ENCODE measurements at places on chromosomes 11 and 22.

- DNase-seq = no peak
Measured at GRCh38 chr22:41405588-41405987, 23.8 kb downstream of the TEF start.

- no peak for DNase-seq
Measured at GRCh38 chr22:43566561-43567332, 154.9 kb downstream of the MPPED1 start.

- DNase-seq = no peak
Measured at GRCh38 chr11:132780046-132780445, 752.3 kb downstream of the OPCML start.

GRCh38 chr11:11324090-11324489, 29.0 kb downstream of the CSNK2A3 start:
- DNase-seq = no peak

- no peak for DNase-seq
Measured at GRCh38 chr22:18114495-18114894, 3.9 kb downstream of the TUBA8 start.

- no peak for DNase-seq
Measured at GRCh38 chr11:75229466-75229865, 11.1 kb upstream of the TPBGL start.

DNA sequence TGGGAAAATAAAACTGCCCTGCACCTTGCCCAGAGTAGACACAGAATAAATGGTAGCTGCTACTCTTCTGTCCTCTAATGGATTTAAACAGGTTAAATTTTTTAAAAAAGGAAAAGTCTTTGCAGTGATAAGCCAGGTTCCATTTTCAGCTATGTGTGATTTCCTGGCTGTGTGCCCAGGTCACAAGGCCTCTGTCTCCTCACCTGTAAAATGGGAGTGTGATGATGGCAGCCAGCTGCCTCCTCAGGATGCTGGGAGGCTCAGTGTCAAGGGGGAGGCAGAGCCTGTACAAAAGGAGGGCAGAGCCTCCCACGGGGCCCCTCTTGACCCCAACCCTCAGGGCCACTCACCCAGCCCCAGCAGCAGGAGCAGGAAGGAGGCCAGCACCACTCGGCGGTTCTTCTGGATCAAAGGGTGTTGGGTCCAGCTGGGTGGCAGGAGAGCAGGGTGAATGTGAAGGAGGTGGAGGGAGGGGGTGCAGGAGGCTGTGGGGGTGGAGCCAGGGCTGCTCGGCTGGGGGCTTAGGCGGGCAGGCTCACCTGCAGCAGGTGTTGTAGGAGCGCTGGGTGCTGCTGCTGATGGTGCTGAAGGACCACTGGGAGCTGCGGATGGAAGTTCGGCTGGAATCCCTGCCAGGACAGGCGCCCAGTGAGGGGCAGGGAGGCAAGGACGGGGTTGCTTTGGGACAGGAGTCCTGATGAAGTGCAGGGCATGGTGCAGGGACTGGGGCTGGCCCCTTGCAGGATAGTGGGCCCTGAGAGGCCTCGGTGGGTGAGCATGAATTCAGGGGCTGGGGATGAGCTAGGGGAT, 1.9 kb downstream of the TMEM134 start:
- DNase-seq = no peak

GRCh38 chr11:97254790-97255189, 865.0 kb downstream of the JRKL start:
- DNase-seq = no peak

- DNase-seq = no peak
Measured at GRCh38 chr11:105177658-105178057, 38.1 kb upstream of the CARD18 start.

GRCh38 chr11:33835143-33835878, 56.6 kb downstream of the LMO2 start:
- no peak for DNase-seq

- DNase-seq = no peak
Measured at GRCh38 chr11:9089636-9090035, 1.8 kb downstream of the SCUBE2 start.

- no peak for DNase-seq
Measured at GRCh38 chr22:48088926-48089536, 1326.6 kb downstream of the TBC1D22A start.

DNA sequence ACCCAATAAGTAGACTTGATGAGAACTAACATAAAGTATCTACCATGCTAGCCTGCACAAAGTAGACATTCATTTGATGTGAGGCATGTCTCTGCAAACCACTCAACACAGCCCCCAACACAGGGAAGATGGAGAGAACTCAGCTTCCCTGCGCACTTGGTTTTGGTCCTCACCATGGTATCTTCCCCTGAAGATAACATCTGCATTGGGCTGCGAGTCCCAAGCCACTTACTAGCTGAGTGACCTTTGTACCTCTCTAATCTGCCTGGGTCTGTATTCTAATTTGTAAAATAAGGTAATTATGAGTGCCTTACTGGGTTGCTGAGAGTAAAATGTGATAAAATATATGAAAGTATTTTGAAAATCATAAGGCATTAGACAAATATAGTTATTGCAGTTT, 30.7 kb downstream of the PPFIA1 start:
- DNase-seq = no peak

- DNase-seq = no peak
Measured at GRCh38 chr11:76797341-76798201, 14.4 kb downstream of the TSKU start.

DNA sequence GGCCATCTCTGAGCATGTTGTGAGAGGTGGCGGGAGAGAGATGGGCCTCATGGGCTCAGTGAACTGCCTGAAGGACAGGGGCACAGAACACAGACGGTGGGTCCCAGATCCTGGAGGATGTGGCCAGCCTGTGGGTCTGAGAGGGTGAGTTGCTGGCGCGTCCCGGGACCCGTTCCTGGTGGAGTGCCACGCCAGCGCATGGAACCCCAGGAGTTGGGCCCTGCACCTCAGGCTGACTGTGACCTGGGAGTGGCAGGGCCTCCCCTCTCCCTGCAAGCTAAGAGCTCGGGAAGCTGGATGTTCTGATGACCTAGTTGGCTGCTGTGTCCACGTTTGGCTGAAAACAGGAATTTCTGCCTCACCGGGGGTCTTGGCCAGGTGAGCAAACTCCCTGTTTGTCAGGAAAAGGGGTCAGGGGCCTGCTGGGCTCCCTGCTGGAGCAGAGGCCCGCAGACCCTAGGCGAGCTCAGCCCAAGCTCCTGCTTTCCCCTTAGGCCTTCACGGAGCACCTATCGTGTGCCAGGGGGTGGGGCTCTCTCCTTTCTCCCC, 15.0 kb downstream of the LRRC32 start:
- no peak for DNase-seq

DNA sequence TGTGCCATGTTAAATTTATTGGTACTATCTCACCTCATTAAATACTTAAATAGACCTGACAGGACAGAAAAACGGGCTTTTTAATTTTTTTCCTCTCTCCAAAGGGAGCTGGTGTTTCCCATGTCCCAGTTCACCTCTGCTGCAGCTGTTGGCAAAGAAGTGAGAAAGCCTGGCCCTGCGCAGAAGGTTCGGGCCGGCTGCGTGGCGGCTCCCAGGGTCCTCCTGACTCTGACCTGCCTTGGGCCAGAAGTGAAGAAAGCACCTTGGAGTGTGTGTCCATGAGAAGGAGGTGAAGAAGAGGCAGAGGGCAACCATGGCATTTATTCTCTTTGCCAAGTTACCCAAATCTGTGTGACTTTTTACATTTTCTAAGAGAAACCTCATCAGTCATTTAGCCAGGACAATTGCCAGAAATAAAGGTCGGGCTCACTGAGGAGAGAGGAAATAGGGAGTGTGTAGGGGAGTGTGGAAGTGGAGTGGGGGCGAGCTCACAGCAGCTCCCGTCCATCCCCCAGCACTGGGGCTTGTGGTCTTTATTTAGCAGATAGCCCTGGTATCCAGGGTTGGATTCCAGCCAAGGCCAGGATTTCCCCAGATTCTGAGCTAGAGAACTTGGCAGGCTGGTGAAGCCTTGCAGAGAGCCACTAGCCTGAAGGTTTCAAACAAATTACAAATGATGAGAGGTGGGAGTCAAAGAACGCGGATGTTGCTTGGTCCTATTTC, 102.4 kb upstream of the CADM1 start:
- DNase-seq = no peak

DNA sequence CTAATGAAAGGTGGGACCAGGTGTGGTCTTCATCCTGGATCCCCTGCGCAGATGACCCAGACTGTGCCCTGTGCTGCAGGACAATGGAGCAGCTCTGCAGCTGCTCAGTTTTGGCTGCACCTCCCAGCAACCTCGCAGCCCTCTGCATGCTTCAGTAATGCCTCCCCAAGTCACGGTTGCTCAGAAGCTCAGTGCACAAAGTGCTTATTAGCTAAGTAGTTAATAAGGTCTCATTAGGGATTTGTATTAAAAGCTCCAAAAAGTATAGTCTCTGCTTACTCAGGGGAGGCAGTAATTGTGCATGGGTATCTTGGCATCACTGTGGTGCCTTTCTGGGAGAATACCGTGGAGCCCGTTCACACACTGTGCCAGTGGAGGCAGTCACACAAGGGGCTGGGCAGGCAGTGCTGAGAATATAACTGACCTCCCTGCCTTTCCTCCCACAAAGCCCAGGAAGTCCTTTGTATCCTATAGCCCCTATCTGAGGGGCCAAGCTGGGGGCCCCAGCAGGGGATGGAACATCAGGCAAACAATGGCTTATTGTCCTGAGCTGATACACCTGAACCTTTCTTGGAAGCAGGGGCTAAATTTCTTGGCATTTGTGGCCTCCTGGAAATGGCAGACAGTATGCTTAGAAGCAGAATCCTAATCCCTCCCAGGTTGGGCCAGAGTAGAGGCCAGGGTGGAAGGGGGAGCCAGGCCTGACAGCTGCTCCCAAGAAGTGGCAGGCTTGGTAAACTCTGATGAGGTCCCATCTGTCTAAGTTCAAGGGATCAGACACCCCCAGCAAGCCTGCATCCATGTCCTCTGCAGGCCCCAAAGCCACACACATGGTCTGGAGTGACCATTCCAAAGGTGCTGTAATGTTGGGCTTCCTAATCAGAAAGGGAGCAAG, 125.5 kb upstream of the PARVA start:
- DNase-seq = no peak

DNA sequence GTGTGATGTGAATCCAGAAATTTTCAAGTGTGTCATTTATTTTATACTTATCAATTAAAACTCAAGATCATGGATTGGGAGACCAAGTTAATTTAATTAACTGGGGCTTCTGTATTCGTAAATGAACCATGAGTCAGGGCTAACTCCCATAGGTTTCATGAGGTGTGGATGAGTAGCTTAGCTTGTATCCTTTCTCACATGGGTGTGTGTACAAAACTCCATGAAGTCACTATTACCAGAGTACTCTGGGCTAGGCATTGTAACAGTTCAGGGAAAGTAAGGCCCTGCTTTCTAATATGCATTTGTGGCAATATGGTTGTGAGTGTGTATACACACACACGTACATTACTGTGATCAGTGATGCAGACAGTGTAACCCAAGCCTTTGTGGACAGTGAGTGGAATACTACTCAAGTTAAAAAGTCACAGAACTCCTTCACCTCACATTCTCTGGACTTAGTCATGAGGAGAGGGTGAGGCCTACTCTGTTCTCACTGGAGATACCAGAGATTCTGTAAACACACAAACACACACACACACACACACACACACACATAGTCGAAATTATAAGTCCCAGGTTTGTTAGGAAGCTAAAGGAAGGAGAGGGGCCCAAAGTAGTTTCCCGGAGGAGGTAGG, 3.5 kb downstream of the CNTF start:
- DNase-seq = no peak

- no peak for DNase-seq
Measured at GRCh38 chr11:127027000-127027399, 26.4 kb upstream of the KIRREL3 start.

DNA sequence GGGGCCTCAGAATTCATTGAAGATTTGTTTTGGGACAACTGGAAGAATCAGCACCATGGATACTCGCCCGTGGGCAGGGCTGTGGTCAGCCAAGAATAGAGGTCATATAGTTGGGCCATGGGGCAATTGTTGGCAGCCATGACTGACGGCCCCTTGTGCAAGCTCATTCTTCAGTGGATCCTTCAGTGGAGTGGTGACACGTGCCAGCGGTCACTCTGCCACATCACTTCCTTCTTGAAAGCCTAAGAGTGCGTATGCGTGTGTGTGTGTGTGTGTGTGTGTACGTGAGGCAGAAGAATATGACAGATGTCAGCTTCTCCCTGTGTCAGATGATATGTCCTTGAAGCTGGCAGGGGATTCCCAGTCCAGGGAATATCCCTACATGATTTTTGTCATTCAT, 1.8 kb upstream of the IL18BP start:
- DNase-seq = no peak

DNA sequence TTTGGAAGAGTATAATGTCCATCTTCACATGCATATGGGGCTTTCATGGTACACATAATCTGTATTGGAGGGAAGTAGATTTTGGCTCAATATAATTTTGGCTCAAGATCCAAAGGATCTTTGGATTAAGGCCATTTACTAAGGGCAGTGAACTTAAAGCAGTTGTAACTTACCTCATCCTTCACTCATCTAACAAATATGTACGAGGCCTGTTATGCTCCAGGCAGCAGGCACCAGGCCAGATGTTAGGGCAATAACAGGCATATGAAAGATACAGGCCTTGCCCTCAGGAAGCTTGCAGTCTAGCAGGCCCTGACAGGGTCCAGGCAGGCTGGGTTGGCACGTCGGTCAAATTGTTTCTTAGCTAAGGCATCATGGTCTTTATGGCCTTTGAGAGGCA, 44.6 kb downstream of the LIF start:
- no peak for DNase-seq

GRCh38 chr11:12248330-12248729, 129.0 kb upstream of the PARVA start:
- no peak for DNase-seq

DNA sequence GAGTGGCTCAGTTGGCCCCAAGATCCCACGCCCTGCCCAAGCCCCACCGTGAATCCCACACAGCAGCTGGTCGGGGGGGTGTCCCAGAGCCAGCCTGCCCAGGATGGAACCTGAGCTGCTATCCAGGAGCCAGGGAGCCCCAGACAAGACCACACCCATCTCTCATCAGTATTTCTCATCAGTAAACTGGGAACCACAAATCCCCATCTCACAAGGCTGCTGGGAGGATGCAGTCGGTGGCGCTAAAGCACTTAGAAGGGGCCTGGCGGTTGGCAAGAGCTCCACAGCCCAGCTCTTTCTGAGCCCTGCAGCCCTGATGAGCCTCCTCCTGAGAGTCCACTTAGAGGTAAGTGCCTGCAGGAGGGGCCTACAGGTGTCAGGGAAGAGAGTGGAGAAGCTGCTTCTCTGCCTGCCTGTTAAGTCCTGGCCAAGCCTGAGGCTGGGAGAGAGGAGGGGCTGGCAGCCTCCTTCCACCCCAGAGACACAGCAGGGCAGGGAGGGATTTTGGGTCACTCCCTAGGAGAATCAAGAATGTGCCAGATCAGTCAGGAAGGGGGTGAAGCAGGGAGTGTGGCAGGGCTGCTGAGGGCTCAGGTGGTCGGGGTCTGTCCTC, 6.1 kb downstream of the FADS3 start:
- DNase-seq = no peak

- no peak for DNase-seq
Measured at GRCh38 chr11:65504674-65505465, 6.0 kb downstream of the MALAT1 start.
